Central memory CD8-positive, alpha-beta T cell (primary cell): ENCODE measurements at places on chromosomes 4 and X.
A peak's percentile ranks its signal among the peaks of the same experiment; 100 is the strongest.

- no peaks in the 10 kb centered on the region for H3K27me3 ChIP-seq
- H3K27ac ChIP-seq = no peak overlapping the region
- no peak for DNase-seq
- H3K4me3 ChIP-seq = peak overlapping the region; percentile 81
Observed at GRCh38 chr4:52658641-52659000, 480 bp downstream of the USP46 start.

- peaks cover 21% of the 10 kb centered on the region for H3K36me3 ChIP-seq
- DNase-seq = no peak
- H3K27ac ChIP-seq = peak overlapping the region; percentile 13
- H3K4me3 ChIP-seq = peak overlapping the region; percentile 34
- H3K27me3 ChIP-seq = no peaks in the 10 kb centered on the region
- H3K4me1 ChIP-seq = peaks cover 63% of the 10 kb centered on the region
Observed at GRCh38 chr4:6686104-6686787, 7.4 kb upstream of the S100P start.

- H3K27me3 ChIP-seq = no peaks in the 10 kb centered on the region
- DNase-seq = no peak
- H3K36me3 ChIP-seq = peaks cover 15% of the 10 kb centered on the region
- no peaks in the 10 kb centered on the region for H3K4me1 ChIP-seq
- no peak overlapping the region for H3K27ac ChIP-seq
Observed at GRCh38 chr4:39495446-39496213, 31.6 kb downstream of the UGDH start.

DNA sequence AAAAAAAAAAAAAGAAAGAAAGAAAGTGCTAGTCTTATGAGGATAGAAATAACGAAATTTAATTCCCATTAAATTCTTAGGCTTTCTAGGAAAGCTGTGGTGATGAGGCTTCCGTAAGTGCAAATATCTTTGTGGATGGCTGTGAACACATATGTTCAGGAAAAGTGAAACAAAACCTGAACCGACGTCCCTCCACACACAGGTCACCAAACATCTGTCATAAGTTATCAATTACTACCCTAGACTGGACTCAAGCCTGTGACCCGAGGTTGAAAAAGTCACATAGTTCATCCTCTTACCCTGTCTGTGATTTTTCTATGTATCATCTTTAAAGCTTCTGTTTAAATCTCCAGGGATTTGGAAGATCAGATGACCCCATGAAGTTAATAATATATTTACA, 24.8 kb downstream of the HHIP start:
- H3K27ac ChIP-seq = no peak overlapping the region
- H3K4me3 ChIP-seq = no peak overlapping the region
- H3K36me3 ChIP-seq = no peaks in the 10 kb centered on the region

GRCh38 chr4:23060776-23061175, 368.0 kb downstream of the GBA3 start:
- H3K4me3 ChIP-seq = no peak overlapping the region
- peaks cover 1% of the 10 kb centered on the region for H3K36me3 ChIP-seq
- no peaks in the 10 kb centered on the region for H3K27me3 ChIP-seq
- no peaks in the 10 kb centered on the region for H3K4me1 ChIP-seq
- DNase-seq = no peak

GRCh38 chrX:152656087-152656486, 18.4 kb downstream of the GABRQ start:
- no peak overlapping the region for H3K27ac ChIP-seq
- H3K27me3 ChIP-seq = peaks cover 17% of the 10 kb centered on the region
- no peak overlapping the region for H3K4me3 ChIP-seq
- no peak for DNase-seq

DNA sequence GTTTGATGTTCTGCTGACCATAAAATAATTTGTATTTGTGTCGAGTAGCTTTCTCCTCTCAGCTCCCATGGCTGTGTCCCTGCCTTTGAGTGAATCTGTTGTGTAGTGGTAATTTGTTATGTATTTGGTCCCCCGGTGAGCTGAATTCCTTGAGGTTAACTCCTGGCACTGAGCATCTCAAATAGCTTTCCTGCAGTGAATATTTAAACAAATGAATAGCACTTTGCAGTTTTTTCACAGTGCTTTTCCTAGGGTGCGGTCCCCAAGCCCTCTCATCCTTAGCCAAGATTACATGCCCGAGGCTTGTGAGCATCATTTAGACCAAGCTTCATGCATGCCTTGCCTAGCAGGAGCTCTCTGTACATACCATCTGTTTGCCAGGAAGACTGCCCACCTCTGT, 74.2 kb downstream of the CLDN34 start:
- H3K4me3 ChIP-seq = no peak overlapping the region
- H3K4me1 ChIP-seq = no peaks in the 10 kb centered on the region
- H3K27me3 ChIP-seq = no peaks in the 10 kb centered on the region
- no peak for DNase-seq
- H3K27ac ChIP-seq = no peak overlapping the region

DNA sequence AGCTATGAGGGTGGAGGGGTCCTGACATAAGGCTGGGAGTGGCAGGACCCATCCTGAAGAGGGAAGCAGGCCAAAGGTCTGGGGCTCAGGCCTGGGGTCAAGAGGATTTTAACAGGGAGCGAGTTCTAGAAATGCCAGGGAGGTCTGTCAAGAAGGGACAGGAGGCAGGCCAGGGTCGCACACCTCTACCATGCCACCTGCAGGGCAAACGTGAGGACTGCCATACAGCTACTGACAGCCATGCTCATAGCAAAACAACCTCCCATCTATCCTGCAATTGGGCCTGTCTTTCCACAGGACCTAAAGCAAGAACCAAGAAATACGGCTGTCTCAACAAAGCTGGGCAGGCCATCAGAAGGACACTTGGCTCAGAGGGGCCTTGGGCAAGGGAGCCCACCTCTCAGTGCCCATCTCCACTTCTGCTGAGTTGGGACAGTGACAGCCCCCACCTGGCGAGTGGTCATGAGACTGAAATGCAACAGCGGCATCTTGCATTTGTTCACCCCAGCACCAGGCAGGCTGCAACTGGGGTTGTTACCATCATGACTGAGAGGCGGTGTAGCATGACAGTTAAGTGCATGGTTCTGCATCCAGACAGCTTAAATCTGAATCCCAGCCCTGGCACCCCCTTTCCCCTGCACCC, 92.7 kb downstream of the WFS1 start:
- H3K4me3 ChIP-seq = no peak overlapping the region
- no peaks in the 10 kb centered on the region for H3K4me1 ChIP-seq
- peaks cover 61% of the 10 kb centered on the region for H3K27me3 ChIP-seq

- no peak for DNase-seq
- H3K27me3 ChIP-seq = no peaks in the 10 kb centered on the region
Observed at GRCh38 chrX:140733766-140734342, 24.3 kb downstream of the LINC00632 start.
